ENCODE measurements at places on chromosomes 2 and 18. TPM values are rescaled to one million over a fixed set of nuclear protein-coding genes. Genes with fewer than 3 reads are reported as not detected.

- H3K4me1 ChIP-seq: no peaks in the 10 kb centered on the region
- no peak overlapping the region for H3K4me3 ChIP-seq
- H3K36me3 ChIP-seq: no peaks in the 10 kb centered on the region
- no peak for DNase-seq
Measured at GRCh38 chr2:9655441-9656269, 24.9 kb upstream of the YWHAQ start.

GRCh38 chr18:39962546-39962945 is 1992.5 kb upstream of the PIK3C3 start:
- H3K4me3 ChIP-seq: no peak overlapping the region
- H3K36me3 ChIP-seq: no peaks in the 10 kb centered on the region
- H3K27me3 ChIP-seq: no peaks in the 10 kb centered on the region

DNA sequence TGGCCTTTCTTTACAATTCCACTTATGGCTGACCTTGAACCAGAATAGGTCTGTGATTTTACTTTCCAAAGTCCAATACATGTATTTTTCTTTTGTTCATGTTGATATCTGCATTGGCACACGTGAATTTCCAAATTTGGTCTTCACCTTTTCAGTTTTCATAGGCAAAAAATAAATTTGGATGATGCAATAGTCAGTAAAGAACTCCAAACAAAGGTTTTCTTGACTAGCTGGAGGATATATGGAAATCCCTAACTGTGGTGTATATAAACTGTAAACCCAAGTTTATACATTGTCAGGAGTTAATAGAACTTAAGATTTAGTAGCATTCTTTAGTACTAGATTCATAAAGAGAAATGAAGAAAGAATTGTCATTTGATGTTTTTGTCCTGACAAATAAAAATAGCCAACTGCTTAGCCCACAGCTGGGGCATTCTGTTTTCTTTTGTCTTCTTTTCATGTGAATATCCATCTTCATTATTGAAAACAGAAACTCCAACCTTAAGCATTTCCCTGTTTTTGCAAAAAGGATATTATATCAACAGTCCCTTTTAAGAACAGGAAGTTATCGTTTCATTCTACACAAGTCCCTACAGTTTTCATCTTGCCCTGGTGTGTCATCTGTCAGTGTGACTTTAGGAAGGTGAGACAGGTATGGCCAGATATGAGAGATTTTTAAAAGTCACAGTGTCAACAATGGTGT is 132.9 kb downstream of the BCL2 start:
- no peak for DNase-seq
- no peak overlapping the region for H3K4me3 ChIP-seq
- H3K27ac ChIP-seq: no peak overlapping the region
- no peaks in the 10 kb centered on the region for H3K27me3 ChIP-seq
- H3K36me3 ChIP-seq: no peaks in the 10 kb centered on the region

Gene LYG2
- not detected for total RNA-seq

Measured in H9 (cell line).